ENCODE measurements at places on chromosomes 5 and 9. TPM values are rescaled to one million over a fixed set of nuclear protein-coding genes. Genes with fewer than 3 reads are reported as not detected.

GRCh38 chr9:134325096-134325812 lies 1.0 kb upstream of the RXRA start:
- peak; percentile 73 for DNase-seq

The TMEM174 gene
- total RNA-seq, result not detected

DNA sequence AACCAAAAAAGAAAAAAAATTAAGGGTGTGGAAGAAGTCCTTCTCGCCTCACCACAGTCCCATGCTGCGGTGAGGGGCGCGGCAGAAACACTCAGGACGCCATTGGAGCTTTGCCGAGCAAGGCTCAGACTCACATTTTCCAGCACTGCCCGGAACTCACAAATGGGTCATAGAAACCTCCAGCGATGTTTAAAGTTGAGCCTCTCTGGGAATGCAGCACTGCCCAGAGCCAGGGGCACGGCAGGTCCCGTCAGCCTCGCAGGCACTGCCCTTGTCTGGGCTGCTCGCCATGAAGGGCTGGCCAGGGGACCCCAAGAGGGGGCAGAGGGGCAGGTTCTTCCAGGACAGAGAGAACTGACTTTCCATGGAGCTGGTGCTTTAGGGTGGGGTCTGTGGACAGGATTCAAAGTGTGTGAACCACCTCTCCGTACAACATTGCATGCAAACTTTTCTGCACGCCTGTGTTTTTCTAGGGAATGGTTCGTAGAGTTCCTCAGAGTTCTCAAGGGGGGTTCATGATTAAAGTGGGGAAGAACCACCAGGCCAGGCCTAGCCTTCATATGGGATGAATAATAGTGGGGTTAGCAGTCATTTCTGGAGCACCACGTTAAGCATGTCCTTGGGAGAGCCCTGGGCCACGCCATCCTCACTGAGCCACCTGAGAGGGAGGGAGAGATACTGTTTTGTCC lies 38.4 kb downstream of the PRRX2 start:
- DNase-seq, result no peak

GRCh38 chr9:130414081-130414731 lies 30.6 kb upstream of the ASS1 start:
- DNase-seq, result peak; percentile 91

DNA sequence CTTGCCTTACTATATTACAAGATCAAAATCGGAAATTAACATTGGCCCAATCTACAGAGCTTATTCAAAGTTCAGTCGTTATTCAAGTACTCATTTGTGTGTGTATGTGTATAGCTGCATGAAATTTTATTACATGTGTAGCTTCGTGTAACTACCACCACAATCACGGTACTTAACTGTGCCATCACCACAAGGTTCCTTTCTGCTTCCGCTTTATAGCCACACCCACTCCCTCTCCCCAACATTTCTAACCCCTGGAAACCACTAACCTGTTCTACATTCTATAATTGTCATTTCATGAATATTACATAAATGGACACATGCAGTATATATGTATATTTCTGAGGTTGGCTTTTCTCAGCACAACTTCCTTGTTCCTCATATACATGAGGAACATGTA lies 4.0 kb upstream of the TEX48 start:
- DNase-seq, result no peak

The PCDHB10 gene
- total RNA-seq, result 0.56 TPM

DNA sequence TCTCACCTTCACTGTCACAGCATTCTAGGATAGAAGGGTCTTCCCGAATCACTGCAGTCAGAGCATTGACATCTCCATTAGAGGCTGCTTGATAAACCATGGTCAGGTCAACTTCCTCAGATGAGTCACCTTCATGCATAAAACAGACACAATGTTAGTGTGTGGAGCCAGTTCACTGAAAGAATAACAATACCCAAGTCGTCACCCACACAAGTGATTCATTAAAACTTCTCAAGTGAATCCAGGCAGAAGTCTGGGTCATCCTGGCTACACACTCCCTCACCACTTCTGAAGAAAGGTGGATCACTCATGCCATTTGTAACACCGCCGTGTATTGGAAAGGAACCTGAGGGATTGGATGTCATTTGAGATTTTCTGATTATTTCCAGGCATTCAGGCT lies 49.6 kb downstream of the ANKRD55 start:
- DNase-seq, result no peak
